ENCODE measurements at places on chromosomes 6 and 20.

DNA sequence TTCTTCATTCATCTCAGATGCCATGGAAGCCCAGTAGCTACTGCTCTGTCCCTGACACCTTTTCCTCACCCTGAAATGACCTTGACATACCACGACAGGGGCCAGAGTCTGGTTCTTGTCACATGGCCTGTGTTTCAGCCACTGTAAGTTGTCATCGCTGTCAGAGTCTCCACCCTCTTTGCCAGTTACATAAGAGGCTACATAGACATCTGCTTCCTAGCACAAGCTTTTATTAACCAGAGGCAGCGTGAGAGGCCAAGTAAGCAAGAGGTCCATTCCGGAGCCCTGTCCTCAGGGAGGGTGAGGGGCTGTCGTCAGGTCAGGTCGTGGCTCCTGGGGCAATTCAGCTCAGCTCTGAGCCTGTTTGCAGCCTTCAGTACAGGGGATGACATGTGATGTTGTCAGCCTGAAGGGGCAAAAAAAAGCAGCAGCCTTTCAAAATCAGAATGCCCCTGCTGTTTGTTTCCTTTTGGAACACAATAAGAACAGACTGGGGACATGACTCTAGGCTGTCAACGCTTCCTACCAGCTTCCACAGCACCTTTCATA lies 146.3 kb downstream of the MTFR2 start:
- DNase-seq, result no peak

DNA sequence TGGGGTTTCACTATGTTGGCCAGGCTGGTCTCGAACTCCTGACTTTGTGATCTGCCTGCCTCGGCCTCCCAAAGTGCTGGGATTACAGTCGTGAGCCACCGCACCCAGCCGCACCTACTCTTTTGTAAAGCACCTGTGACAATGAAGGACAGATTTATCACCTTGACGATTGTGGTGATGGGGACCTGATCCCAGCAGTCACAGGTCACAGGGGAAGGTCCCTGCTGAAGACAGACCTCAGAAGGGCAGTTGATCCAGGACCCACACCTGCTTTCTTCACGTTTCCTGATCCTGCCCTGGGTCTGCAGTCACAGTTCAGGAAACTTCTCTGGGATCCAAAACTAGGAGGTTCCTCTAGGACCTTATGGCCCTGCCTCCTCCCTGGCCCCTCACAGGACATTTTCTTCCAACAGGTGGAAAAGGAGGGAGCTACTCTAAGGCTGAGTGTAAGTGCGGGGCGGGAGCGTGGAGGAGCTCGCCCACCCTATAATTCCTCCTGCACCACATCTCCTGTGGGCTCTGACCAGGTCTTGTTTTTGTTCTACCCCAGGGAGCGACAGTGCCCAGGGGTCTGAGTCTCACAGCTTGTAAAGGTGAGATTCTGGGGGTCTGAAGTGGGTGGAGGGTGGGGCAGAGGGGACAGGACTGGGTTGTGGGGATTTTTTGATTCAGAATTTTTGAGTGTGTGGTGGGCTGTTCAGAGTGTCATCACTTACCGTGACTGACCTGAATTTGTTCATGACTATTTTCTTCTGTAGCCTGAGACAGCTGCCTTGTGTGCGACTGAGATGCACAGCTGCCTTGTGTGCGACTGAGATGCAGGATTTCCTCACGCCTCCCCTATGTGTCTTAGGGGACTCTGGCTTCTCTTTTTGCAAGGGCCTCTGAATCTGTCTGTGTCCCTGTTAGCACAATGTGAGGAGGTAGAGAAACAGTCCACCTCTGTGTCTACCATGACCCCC lies 3.0 kb downstream of the HLA-E start:
- no peak for DNase-seq

- DNase-seq, result no peak
Measured at GRCh38 chr6:6834356-6835222, 246.1 kb downstream of the LY86 start.

GRCh38 chr6:138028893-138029292 lies 78.3 kb downstream of the PERP start:
- DNase-seq, result no peak

DNA sequence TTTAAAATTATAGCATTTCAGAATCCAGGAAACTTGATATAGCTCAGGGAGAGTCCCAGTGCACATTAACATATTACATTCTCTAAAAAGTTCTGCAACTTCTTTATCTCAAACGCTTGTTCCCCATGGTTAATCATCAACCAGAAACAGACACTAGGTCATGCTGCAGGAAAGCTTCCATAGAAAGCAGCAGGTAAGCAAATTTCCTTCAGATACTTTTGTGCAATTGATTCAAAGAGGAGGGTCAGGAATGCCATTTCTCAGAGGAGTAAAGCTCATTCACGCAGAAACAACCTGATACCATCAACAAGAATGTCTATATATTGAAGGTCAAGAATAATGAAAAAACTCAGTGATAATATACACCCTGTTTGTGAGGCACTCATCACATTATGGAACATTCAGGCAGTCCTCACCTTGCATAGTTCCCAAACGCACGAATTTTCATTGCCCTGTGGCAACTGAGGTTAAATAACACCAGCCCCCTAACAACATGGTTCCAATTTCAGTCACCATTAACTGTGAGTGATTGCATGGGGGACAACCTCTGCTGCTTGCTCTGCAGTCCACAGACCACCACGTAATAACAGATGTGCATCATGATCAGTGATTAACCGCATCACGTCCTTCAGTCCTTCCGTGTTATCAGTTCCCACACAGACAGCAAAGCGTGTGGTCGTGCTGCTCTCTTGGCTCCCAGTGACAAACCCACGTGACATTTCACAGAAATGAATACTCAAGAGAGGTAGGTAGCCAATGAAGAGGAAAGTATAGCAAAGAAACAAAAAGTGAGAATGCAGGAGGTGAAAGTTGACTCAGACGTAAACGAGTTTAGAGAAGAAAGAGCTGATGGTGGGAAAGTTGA lies 95.7 kb downstream of the LY86 start:
- peak; percentile 65 for DNase-seq

- no peak for DNase-seq
Measured at GRCh38 chr20:16385462-16385861, 187.8 kb downstream of the KIF16B start.

DNA sequence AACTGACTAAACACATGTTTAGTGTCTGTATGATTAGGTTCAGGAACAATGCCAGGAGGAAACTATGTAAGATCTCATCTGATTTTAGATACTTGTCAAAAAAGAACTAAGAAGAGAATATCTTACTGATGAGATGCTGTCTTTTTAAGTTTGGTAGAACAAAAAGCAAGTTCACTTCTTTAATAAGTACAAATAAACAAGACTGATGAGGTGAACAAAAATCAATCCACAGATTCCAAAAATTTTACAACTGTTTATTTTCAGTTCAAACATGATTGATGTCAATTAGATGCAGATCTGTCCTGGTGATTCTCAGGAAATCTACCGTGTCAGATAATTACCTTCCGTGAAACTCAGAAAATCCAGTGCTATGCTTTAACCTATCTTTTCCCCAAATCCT lies 24.9 kb downstream of the EPHA7 start:
- no peak for DNase-seq

- no peak for DNase-seq
Measured at GRCh38 chr20:764255-764654, 4.0 kb downstream of the SLC52A3 start.

DNA sequence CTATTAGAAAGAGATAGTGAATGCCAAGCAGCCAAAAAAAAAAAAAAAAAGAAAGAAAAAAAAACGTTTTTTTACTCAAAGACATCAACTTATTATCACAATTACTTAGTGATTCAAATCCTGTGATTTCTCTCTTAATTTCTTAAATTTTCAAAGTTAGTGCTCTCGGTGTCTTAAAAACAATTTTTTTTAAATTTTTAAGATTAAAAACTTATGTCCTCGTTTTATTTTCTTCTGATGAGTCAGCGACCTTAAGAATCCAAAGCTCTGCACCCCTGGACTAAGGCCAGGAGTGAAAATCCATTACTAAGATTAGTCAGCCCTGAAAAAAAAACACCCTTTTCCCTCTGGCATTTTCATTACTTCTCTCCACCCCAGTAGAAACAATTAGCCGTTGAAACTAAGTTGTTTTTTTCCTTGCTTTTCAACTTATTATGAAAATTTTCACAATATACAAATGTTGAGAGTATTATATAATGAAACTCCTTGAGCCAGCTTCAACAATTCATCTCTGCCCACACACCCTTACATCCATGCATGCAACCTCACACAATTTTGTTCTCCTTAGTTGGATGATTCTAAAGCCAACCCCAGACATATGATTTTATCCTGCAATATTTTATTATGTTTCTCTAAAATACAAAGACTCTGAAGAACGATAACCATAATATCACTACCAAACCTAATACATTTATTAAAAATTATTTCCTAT lies 85.6 kb upstream of the CARMIL1 start:
- DNase-seq, result no peak

- no peak for DNase-seq
Measured at GRCh38 chr20:2333821-2334220, 38.0 kb downstream of the TGM3 start.

DNA sequence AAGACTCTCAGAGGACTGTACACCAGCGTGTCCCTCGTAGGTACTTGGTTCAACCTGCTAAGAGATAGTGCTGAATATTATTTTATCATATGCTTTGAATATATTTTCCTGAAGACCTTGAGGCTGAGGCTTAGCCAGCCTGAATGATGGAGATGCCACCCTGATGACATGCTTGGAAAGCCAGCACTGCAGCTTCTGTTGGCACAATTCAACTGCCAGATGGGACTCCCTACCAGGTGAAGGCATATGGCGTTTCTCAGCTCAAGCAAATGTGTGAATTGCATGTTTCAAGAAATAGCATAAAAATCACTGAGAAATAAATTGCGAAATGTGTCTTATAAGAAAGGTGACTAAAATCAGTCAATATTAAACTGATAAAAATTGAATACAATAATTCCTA lies 228.1 kb upstream of the CST7 start:
- no peak for DNase-seq

DNA sequence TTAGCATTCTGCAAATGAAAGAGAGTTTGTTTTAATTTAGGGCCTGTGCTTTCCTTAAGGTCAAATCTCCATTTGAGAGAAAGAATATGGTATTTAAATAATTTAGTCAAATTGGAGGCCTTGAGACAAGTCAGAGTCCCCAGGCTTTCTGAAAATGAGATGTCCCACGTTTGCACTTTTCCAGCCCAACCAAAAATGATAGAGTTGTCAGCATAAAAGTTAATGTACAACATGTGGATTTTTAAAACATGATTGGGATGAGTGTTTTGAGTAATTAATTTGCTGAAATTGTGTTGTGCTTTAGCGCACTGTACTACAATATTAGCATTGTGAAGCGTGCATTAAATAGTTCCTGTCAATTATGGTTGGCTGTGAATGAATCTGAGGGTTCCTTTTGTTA lies 10.0 kb downstream of the CD83 start:
- no peak for DNase-seq

DNA sequence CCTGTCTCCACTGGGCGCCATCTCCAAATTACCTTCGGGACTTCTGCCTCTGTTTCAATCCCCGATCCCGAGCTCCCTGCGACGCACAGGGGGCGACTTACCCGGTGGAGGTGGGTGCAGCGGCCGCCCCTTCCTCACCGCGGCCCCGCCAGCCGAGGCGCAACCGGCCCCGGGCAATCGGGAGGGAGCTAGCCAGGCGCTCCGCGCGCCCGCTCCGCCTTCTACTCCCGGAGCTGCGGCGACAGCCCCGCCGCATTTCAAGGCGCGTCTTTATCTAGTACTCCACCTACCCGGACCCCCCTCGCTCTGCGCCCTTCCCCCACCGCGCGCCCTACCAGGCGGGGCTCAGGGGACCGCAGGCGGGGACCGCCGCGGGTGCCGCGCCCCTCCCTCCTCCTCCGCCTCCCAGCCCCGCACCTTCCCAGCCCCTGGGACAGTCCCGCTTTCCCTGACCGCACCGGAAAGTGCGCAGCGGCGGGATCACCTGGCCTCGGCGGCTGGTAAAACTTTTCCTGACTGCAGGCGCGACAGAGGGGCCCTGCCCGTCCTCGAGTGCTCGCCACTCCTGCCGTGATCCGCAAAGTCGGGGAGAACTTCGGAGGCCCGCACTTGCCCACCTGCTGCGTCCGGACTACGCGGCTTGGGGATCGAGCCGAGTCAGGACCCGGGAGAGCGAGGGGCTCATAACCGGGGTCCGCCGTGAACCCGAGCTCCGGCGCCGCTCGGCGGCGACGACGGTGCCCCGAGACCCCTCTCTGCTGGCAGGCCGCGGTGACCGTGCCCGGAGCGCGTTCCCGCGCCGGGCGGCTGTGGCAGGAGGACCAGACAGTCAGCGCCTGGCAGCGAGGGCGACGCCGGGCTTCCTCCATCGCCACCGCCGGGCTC lies 8.0 kb upstream of the NKX2-2 start:
- DNase-seq, result peak; percentile 17

GRCh38 chr20:37276494-37277252 lies 12.8 kb upstream of the MANBAL start:
- DNase-seq, result peak; percentile 14

GRCh38 chr20:38941726-38942389 lies 15.6 kb downstream of the FAM83D start:
- DNase-seq, result no peak

- no peak for DNase-seq
Measured at GRCh38 chr20:45919542-45920399, 7.8 kb upstream of the PLTP start.

GRCh38 chr20:57251344-57251743 lies 15.1 kb downstream of the BMP7 start:
- no peak for DNase-seq

DNA sequence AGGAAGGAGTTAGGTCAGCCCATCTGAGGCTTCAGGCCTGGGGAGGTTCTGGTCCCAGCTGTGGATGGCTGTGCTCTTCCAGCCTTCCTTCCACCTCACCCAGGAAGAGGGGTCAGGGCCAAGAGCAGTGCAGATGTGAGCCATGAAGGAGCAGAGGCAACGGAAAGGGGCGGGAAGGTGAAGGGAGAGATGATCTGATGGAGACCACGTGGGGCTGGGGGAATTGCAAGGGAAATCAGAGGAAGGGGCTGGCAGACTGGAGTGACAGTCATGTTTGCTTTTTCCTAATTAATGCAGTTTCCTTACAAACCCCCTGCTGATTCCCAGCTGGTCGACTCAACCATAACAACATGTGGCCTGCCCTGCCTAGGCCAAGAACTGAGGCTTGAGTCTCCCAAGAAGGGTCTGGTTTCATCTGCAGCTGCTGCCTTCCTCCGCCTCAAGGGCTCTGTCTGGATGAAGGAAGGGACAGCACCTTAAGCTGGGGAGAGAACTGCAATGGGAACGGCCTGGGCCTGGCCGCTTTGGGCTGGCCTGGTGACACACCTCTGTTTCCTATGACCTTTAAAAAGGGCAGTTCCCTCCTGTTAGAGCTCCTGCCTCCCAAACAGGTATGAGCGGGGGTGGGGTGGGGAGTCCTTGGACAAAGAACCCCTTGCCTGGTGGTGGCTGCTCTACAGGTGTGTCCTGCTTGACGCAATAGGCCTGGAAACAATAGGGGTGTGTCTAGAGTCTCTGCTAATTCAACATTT lies 7.8 kb upstream of the MRPS18A start:
- DNase-seq, result no peak

GRCh38 chr20:16143596-16143995 lies 429.7 kb downstream of the KIF16B start:
- DNase-seq, result no peak

GRCh38 chr20:19929481-19930145 lies 87.5 kb upstream of the NAA20 start:
- DNase-seq, result no peak
